ENCODE measurements at places on chromosomes 1 and 21.

DNA sequence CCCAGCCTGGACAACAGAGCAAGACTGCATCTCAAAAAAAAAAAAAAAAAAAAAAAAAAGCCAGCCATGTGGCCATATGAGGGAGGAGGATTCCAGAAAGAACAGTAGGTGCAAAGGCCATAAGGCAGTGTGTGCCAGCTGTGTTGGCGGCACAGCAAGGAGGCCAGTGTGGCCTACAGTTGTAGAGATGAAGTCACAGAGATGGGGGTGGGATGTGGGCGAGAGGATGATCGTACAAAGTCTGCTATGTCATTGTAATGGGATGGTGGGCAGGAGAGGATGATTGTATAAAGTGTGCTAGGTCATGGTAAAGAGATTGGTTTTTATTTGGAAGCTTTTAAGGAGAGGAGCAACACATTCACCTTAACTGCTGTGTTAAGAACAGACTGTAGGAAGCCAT lies 9.8 kb upstream of the CR1 start:
- DNase-seq, result no peak

GRCh38 chr1:90850181-90850897 lies 133.2 kb upstream of the BARHL2 start:
- no peak for DNase-seq

DNA sequence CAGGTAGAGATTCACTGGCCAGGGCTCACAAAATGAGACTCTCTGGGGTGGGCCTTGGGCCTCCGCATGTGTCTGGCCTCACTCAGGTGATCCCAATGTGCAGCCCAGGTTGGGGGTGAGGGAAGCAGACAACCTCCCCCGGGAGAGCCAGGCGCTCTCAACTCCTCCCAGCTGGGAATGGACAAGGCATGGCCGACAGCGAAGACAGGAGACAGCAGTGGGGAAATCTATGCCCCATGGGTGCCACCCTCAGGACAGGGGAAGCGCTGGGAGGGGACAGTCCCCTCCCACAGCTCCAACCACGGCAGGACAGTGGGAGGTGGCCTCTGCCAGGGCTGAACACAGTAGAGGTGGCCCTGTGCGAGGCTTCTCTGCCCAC lies 47.7 kb downstream of the PRDM15 start:
- no peak for DNase-seq

GRCh38 chr1:59020151-59020997 lies 236.5 kb upstream of the JUN start:
- DNase-seq, result peak; percentile 68
